Stimulated activated CD4-positive, alpha-beta T cell treated with anti-CD3 and anti-CD28 coated beads, Interleukin-15, amount 100 ng/mL, for 1 hour (primary cell): ENCODE measurements at places on chromosomes 6 and 20.
A peak's percentile ranks its signal among the peaks of the same experiment; 100 is the strongest.

GRCh38 chr6:136534268-136534667 is 16.0 kb downstream of the MAP7 start:
- DNase-seq: no peak

- DNase-seq: no peak
Measured at GRCh38 chr6:30601436-30601814, 15.6 kb downstream of the PPP1R10 start.

DNA sequence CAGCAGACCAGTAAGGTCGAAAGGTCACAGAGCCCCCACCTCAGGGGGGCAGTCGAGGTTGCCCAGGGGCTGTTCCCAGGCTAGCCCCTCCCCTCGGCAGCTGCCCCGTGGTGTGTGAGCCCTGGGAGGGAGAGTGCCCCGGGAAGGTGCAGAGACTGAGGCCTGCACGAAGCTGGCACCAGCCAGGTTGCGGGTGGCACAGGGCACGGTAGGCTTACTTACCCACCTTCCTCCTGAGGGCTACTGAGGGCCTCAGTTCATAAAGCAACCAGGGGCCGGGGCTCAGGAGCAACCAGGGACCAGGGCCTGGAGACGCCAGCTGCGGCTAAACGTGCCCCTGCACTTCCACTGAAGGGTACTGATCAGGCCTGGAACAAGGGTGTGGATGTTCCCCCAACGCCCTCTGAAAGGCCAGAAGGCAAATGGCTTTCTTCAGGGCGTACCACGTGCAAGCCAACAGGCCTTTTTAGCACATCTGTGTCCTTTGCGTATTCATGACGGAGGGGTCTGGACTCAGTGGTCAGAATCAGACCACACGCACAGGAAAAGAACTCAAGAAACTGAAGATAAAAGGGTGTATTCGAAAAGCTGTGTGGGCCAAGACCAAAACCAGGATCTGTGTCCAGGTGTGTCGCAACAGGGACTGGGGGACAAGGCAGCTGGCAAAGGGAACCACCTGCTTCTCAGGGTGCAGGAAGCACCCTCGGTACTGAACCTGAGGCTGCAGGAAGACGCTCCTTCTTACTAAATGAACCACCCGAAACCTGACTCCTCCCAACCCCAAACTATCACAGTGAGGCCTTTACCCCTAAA is 24.5 kb upstream of the TCFL5 start:
- DNase-seq: no peak

- peak; percentile 24 for DNase-seq
Measured at GRCh38 chr6:139135578-139136545, 982 bp downstream of the HECA start.

GRCh38 chr6:137389150-137389704 is 105.0 kb downstream of the OLIG3 start:
- peak; percentile 26 for DNase-seq

GRCh38 chr20:3652221-3652620 is 11.0 kb downstream of the GFRA4 start:
- no peak for DNase-seq

GRCh38 chr20:51034476-51034875 is 11.6 kb upstream of the KCNG1 start:
- DNase-seq: no peak

DNA sequence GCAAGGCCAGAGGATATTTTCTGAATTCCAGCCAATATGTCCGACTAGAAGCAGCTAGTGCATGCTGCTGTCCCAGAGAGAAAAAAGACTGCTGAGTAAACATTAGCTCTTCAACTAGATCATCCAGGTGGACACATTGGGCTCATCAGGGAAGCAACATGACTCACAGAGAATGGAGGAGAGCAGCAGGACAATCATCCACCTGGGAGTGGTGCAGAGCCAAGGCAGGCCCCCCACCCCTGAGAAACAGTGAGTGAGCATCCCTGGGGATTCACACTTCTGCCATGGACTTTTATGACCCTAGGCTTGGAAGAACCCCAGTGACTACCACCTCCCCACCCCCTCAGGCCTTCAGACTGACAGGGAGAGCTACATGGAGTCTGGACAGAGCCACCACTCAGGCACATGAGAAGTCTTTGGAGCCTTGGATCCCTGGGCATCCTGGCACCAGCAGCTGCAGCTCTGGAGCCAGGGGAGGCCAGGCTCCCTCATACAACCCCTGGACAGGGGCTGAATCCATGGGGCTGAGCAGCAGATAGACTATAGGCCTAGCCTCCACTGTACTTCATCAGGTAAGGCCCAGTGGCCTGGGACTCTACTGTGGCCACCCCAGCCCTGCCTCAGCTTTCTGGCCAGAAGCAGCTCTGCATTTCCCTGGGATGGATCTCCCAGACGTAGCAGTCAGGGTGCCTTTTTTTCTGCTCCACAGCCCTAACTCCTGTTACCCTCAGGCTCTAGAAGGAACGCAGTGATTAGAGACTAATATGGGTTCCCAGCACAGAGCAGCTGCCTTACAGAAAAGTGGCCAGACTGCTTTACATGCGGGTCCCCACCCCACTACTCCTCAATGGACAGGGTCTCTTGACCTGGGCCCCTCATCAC is 82.9 kb upstream of the RNF217 start:
- DNase-seq: no peak

GRCh38 chr20:34312544-34313217 is 9.5 kb upstream of the AHCY start:
- peak; percentile 73 for DNase-seq

DNA sequence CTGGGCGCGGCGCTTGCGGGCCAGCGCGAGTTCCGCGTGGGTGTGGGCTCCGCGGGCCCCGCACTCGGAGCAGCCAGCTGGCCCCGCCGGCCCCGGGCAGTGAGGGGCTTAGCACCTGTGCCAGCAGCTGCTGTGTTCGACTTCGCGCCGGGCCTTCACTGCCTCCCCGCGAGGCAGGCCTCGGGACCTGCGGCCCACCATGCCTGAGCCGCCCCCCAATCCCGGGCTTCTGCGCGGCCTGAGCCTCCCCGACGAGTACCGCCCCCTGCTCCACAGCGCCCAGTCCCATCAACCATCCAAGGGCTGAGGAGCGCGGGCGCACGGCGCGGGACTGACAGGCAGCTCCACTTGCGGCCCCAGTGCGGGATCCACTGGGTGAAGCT is 36.2 kb downstream of the RIOK1 start:
- no peak for DNase-seq

DNA sequence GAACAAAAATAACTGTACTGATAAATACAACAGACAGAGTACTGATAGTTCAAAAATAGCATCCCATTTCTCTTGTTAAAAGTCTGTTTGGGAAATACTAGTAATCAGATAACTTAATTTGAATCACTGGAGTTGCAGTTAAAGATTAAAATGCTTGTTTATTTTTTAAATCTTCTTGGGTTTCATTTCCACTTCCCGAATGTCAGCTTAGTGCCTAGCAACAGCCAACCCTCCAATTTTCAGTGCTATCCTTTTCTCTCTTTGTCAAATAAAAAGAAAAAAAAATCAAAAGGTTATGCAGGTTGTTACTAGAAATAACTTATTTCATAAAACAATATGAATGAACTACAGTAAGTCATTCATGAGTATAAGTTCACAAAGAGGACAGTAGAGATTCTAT is 257.7 kb upstream of the STXBP5 start:
- DNase-seq: no peak

DNA sequence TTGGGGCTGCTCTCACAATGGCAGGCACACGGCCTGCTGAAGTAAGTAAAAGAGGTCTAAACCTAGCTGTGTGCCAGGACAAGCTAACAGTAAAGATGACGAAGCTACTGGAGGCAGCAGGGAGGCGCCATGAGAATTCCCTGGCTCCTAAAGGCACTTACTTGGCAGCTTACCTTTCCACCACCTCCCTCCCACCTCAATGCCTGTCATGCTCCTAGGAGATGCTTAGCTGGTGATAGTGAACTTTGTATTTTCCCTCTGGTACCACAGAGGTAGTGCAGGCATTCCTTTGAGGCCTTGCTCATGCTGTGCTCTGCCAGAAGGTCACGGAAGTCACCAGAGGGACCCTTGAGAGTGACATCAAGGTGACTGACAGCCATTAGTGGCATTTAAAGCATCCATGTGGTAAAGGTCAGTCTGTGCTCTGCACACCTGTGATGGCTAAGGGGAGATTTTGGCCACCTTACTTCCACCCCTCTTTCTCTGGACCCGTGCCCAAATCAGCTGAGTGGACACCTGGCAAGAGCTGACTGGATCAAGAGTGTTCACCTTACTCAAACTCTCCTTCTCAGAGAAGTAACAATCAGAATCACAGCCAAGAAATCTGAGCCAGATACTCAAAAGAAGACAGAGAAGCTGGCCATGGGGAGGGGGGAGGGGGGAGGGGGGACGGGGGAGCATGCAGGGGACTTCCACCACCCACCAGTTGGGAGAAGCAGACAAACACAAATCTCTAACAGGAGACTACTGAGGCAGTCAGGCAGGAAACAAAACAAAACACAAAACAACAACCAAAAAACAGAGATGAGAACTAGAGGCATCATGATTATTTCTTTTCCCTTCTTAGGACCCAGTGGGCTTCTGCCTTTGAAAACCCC is 2.9 kb downstream of the FKBP1A start:
- no peak for DNase-seq

DNA sequence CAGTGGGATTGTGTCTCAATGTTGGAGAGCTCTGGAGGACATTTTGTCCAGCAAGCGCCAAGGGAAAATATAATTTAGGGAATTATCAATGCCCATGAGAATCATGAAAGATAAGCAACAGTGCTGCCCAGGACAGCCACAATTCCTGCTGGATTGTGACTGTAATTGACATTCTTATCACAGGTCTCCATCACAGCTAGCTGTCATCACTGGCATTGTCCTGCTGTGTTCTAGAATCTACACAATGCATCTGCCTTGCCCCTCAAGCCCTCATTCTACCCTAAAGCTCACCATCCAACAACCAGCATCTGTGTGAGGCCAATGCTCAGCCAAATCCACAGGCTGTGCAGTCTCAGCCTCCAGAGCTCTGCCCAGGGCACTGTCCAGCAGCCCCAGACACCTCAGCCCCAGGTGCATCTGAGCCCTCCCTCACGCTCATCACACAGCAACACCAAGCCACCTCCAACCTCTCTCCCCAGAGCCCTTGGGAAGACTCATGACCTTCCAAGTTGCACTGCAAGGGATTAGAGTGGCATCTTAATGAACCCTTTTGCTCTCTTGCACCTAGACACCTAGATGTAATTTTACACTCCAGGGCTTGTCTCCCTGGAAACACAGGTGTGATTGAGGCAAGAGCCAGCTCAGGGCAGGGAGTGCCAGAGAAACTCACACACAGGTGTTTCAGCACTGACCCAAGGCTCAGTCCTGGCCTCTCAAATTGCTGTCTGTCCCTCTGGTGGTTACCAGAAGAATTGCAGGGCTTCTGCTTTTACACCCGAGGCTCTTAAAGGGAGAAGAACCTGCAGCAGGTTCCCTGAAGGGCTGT is 85.2 kb upstream of the PHACTR3 start:
- DNase-seq: no peak

- DNase-seq: no peak
Measured at GRCh38 chr6:145960918-145961589, 3.1 kb downstream of the SHPRH start.

- no peak for DNase-seq
Measured at GRCh38 chr20:62792940-62793756, 3.1 kb upstream of the MRGBP start.

GRCh38 chr20:4225745-4226144 is 210.4 kb upstream of the RNF24 start:
- no peak for DNase-seq

DNA sequence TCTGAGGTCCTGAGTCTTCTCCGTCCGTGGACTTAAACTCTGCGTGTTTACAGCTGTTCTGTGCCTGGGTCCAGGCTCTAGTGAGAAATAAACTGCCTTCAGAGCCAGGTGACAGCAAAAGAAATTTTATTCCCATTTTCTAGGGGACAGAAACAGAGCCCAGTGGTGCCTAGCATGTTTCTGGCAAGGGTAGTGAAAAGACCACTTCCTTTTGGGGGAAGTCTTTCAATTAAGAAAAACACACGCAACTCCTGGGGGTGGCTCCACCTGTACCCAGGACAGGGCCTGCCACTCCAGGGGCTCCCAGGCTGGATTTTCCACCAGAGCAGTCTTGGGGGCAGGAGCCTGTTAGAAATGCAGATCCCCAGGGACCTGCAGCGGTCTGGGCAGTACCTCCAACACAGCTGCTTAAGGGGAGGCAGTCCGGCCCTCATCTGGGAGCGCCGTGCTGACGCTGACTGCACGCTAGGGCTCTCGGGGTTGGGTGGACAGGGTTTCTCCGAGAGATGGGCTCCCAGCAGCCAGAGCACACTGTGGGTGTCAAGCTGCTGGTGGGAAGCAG is 23.0 kb upstream of the AVP start:
- no peak for DNase-seq

GRCh38 chr6:166361077-166361429 is 18.7 kb upstream of the SFT2D1 start:
- DNase-seq: no peak

DNA sequence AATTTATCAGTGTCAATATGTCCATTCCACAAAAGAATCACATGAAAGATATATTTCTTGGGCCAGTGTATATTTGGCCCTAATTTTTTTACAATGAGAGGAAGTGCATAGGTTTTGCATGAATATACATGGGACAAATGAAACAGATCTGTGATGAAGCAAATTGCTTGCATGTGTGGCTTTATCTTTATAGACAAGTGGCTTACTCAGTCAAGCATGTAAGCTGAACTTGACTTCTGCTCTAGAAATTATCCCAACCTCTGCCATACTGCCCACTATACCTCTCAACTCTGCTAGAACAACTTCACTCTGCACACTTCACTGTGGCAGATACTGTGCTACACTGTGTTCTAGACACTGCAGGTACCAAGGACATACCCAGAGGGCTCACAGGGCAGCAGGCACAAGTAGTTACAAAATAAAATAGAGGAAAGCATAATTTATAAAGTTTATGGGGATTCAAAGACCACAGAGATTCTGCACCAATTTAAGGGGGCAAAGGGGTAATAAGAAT is 349.2 kb upstream of the HSF2 start:
- DNase-seq: no peak

DNA sequence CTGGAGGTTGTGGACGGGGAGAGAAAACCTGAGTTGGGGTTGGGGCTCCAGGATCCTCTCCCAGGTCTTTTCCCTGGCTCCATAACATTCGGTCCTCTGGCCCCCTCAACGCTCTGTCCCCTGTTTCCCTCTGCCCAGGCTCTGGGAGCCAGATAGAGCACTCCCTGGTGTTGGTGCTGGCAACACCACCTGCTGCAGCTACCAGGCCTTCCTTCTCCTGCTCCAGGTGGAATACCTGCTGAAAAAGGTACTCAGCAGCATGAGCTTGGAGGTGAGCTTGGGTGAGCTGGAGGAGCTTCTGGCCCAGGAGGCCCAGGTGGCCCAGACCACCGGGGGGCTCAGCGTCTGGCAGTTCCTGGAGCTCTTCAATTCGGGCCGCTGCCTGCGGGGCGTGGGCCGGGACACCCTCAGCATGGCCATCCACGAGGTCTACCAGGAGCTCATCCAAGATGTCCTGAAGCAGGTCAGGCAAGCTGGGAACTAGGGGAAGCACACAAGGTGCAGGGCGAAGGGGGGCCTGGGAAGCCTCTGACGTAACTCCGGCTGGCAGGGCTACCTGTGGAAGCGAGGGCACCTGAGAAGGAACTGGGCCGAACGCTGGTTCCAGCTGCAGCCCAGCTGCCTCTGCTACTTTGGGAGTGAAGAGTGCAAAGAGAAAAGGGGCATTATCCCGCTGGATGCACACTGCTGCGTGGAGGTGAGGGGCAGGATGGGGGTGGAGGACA is 14.6 kb downstream of the DEF6 start:
- DNase-seq: no peak
